ENCODE measurements at places on chromosomes 12 and 14.

GRCh38 chr12:6528539-6529235, 5.6 kb upstream of the GAPDH start:
- no peak for DNase-seq

GRCh38 chr14:24701062-24701461, 67.1 kb upstream of the GZMB start:
- DNase-seq, result no peak

GRCh38 chr12:64582862-64583261, 27.4 kb upstream of the RASSF3 start:
- no peak for DNase-seq

- no peak for DNase-seq
These were observed 57.0 kb downstream of the PHLDA1 start for GRCh38 chr12:75974323-75975187.

DNA sequence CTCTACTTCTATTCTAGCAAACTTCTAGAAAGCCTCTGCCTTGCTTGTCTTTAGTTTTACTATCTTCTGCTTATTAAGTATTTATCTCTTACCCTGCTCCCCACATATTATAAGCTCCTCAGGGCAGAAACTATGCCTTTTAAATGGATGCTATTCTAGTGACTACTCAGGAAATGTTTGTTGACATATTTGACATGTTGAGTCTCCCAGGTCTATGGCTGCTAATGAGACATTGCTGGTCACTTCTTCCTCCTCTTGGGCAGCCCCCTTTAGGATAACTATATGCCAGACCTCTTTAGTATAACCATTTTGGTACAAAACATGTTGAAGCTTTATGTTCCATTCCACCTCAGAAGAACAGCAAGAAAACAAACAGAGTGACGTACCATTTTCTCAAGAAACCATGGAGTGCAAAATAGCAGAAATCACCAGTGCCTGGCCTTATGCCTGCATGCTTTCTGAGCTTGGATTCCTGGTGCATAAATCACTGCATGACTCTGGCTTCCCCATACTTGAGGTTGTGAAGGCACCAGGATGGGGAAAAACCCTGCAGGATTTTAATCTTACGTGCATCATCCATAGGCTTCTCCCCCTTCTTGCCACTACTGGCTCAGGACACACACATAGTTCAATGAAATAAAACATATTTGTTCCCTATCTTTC, 202.6 kb downstream of the TMX1 start:
- DNase-seq, result no peak

DNA sequence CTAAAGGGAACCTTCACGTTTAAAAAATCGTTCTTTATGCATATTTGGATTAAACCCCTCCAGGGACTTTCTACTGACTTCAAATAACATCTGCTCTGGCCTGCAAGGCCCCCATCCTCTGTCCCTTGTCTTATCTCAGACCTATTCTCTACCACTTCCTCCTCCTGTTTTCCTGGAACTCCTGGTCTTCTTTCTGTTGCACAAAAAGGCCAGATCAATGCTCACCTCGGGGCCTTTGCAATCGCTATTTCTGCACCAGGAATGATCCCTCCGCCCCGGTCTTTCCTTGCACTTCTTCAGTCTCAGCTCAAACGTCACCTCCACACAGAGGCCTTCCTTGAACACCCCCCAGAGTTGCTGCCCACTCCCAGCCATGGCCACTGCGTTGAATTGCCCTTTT, 57.6 kb upstream of the BEGAIN start:
- DNase-seq, result no peak

- DNase-seq, result no peak
These were observed 39.4 kb downstream of the CCNK start for GRCh38 chr14:99520571-99521081.

GRCh38 chr14:66708267-66708666, 200.3 kb downstream of the GPHN start:
- DNase-seq, result no peak

DNA sequence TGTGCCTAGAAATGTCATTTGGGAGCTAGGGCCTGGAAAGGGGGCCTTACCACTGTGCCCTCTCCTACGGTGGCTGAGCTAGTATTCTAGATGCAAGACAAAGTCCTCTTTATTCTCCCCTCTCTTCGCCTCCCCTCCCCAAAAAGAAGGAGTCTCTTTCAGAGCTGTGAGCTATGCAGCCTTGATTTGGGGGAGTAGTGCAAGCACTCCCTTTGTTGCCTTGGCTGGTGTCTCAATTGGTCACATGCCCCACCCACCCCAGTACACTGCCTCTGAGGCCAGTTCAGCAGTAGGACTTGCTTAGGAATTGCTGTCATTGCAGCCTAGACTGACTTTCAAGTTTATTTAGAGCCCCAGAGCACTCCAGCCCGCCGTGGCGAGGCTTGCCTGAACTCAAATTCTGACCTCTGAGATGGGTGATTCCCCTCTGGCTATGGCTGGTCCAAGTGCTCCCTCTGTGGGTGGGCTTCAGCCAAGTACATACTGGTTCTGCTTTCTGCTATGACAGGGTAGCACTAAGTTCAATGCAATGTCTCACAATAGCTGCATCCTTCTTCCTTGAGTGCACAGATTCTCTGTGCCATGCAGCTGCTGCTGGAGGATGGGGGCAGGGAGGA, 37.0 kb upstream of the FBXO33 start:
- DNase-seq, result no peak

GRCh38 chr14:89004166-89004565, 179.7 kb downstream of the TTC8 start:
- no peak for DNase-seq

DNA sequence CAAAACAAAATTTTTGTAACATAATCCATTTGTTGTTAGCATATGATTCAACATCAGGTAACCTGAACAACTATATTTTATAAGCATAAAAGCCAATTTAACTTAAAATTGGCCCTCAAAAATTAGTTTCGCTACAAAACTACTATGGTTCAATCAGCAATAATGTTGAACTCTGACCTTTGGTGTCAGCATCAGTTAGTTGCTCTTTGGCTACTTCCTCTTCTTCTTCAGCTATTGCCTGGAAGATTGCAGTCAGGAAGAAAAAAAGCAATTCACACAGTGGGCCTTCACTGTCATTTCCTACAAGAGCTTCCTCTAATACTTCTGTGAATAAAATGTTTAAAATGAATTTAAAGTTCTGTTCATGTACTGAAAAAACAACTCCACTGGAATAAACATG, 78.2 kb upstream of the CFL2 start:
- DNase-seq, result no peak

GRCh38 chr14:77124345-77125280, 17.0 kb downstream of the ZDHHC22 start:
- DNase-seq, result peak; percentile 36

DNA sequence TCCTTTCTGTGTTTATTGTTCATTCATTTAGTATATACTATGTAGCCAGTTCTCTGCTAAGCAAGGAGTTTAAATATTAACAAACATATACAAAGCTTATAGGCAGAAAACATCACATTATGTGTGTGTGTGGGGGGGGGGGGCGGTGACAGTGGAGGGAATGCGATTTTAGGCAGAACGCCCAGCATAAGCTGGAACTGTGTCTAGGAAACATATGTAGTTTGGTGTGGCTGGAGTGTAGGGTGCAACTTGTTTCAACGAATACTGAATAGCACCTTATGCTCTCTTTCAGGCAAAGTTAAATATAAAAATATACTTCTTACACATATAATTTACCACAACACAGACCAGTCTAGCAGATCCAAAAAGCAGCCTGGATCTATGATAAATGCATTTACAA, 980.6 kb downstream of the SLC6A15 start:
- no peak for DNase-seq

GRCh38 chr14:65465584-65465983, 53.1 kb downstream of the FUT8 start:
- no peak for DNase-seq

- no peak for DNase-seq
These were observed 80.2 kb downstream of the NCOR2 start for GRCh38 chr12:124487066-124487833.

- no peak for DNase-seq
These were observed 31.2 kb downstream of the SUPT16H start for GRCh38 chr14:21352587-21352986.

- no peak for DNase-seq
These were observed 1554.5 kb upstream of the FLRT2 start for GRCh38 chr14:83975435-83975834.

DNA sequence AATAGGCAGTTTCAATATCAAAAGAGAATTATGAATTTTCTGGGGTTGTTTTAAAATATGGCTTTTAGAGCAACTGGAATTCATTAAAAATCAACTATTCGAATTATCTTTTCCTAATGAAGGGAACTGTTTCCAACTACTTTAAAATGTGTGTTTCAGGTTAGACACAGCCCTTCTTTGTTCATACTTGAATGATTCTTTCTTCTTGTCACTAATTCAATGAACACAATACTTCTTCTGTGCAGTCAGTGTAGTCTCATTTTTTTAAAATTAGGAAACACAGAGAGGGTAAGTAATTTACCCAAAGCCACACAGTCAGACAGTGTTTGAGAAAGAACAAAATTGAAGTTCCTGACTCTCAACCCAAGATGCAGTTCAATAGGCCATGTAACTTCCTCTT, 414.0 kb downstream of the CCDC91 start:
- no peak for DNase-seq

DNA sequence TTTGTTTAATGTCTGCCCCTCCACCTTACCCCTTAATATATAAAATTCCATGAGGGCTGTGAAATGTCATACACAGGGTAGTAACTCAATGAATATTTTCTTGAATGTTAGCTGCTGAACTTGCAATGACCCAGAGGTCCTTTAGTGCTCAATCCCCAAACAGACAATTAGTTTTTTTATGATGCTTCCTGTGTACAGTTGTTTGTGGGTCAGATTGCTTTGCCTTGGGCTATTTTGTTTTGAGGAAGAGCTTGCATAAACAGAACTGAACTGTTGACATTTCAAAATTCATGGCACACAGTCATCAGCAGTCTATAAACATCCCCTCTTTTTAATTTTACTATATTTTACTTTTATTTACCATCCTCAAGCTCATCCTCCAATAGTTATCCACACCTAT, 820.5 kb upstream of the SEL1L start:
- no peak for DNase-seq

DNA sequence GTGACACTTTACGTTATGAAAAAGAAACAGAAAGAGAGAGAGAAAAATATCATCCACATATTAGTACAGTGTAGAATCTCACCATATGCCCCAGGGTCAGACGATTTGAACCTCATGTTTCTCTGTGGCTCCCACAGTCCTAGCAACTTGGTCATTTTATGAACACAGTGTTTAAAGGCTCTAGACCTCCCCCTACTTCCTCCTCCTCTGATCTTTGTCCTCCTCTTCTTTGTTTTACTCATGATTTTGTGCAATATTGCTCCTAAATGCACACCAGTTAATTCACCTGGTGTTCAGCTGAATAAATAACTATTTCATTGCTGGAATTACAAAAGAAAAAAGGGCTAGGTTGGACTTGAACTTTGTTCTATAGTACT, 18.2 kb downstream of the GLT1D1 start:
- DNase-seq, result no peak

DNA sequence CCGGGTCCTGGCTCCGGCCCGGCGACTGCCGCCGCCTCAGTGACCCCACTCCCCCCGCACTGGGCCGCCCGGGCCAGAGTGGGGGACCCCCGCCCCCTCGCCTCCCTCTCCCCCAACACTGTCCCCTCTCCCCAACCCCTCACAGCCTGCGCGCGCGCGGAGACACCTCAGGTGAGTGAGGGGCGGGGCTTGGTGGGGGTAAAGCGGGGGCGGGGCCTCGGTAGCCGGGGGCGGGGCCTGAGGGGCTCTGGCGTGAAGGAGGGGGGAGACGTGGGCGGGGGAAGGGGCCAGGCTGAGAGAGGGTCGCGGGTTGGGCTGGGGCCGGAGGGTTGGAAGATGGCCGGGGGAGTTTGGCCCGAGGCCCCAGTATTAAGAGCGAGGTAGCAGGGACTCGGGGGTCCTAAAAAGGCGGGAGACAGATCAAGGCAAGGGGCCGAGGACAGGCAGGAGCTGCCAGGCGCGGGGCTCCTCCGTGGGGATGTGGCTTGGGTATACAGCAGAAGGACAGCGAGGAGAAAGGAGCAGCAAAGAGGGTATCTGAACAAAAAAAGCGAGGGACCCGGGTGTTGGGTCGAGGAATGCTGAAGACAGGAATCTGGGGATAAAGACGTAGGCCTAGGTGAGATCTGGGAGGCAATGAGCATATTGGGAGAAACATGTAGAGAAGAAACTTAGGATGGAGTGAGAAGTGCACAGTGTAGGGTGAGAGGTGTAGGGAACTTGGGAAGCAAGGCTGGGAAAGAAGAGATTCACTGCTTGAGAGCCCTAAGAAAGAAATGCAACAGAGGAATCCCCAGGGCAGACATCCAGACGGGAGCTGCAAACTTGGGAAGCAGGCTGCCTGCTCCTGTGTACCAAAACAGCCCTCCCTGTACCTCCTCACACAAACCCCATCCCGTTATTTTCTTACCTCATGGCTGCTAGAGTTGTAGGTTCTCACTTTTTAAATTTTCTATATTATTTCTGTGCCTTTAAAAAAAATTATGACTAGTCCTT, 10.8 kb downstream of the SUOX start:
- peak; percentile 66 for DNase-seq

- no peak for DNase-seq
These were observed 1.6 kb downstream of the PAPLN start for GRCh38 chr14:73238941-73239340.

DNA sequence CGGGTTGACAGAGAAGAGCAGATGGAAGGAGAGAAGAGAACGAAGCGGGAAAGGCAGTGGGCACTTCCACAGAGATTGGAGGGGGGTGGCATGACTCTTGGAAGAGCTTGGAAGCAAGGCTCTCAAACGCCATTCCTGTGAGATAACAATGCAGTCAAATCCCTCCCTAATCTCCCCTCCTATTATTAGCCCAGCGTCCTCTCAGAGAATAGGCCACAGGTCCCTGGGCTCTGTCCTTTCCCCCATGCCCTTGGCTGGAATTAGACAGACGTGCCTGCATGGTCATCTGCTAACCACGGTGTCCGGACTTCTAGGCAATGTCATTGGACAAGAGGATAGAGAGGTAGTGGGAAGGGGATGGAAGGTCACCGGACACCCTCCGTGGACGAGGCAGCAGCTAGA, 8.0 kb upstream of the MYH7 start:
- no peak for DNase-seq

DNA sequence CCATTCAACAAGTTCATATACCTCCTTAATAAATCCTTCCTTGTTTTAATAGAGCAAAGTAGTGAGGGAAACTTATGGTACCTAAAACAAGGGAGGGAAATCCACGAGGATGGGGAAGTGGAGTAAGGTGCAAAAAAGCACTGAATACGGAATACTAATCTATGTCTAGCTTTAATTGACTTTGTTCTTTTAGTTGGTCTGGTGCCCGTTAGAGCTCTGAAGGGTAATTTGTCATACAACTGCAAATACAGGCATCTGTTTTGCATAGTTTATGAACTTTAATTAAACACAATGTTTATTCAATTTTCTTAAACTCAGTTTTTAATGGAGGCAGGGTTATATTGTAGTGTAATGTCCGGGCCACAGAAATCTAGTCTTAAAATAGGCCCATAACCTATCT, 67.0 kb downstream of the E2F7 start:
- DNase-seq, result no peak
